Cardiac muscle cell (in vitro differentiated cells and primary cell): ENCODE measurements at places on chromosomes 11 and 22. TPM values are rescaled to one million over a fixed set of nuclear protein-coding genes. Genes with fewer than 3 reads are reported as not detected.

- no peak overlapping the region for H3K27ac ChIP-seq
- no peaks in the 10 kb centered on the region for H3K27me3 ChIP-seq
- DNase-seq: no peak
- H3K36me3 ChIP-seq: no peaks in the 10 kb centered on the region
- no peak overlapping the region for H3K4me3 ChIP-seq
These were observed 381.9 kb downstream of the LARGE1 start for GRCh38 chr22:33538277-33538885.

- no peaks in the 10 kb centered on the region for H3K27me3 ChIP-seq
- no peak overlapping the region for H3K4me3 ChIP-seq
- H3K36me3 ChIP-seq: no peaks in the 10 kb centered on the region
- H3K4me1 ChIP-seq: no peaks in the 10 kb centered on the region
- H3K27ac ChIP-seq: no peak overlapping the region
These were observed 222.8 kb downstream of the DDX10 start for GRCh38 chr11:108887436-108888238.

OR5A1 gene
- total RNA-seq: not detected in 2 replicates

PGM2L1 gene
- 5.4 and 5.6 TPM in 2 replicates for total RNA-seq

ALDH3B2 gene
- total RNA-seq: 0.21 TPM in 1 of 2 replicates, not detected in the other

MICAL3 gene
- 48.7 and 76.9 TPM in 2 replicates for total RNA-seq

CCDC188 gene
- not detected in 2 replicates for total RNA-seq

ART5 gene
- 44.9 and 49.9 TPM in 2 replicates for total RNA-seq

C11orf91 gene
- not detected in 2 replicates for total RNA-seq

TSPAN18 gene
- 48.1 and 68.6 TPM in 2 replicates for total RNA-seq

PLAAT2 gene
- not detected in 2 replicates for total RNA-seq
